SK-N-SH (cell line): ENCODE measurements at places on chromosomes 7 and 10.

DNA sequence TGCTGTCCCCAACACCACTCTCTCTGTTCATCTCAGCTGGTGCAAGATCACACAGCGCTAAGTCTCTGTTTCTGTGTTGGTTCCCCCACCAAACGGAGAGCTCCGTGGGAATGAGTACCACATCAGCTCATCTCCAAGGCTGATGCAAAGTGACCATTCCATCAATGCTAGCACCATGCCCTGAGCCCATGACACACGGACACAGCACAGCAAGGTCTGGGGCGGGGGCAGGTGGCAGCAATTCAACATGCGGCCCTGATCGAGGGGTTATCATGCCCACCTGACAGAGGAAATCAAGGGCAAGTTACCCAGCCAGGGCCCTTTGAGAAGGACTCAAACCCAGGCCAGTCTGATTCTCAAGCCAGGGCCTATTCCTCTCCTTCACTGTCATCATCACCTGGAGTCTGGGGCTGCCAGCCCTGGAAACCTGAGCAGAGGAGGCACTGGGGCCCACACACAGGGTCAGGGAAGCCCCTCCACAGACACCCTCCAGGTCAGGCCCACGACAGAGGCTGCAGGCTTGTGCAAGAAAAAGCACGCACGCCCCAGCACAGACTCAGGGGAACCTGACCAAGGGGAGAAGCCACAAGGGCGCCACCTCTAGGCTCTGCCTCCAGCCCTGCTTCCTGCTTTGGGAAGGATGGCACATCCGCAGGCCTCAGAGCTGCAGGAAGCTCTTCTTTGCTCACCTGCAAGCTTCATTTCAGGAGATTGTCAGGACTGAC is 74.8 kb downstream of the GRID1 start:
- peak; percentile 39 for DNase-seq

- no peak for DNase-seq
These were observed 161.7 kb downstream of the HIBADH start for GRCh38 chr7:27501001-27501400.

DNA sequence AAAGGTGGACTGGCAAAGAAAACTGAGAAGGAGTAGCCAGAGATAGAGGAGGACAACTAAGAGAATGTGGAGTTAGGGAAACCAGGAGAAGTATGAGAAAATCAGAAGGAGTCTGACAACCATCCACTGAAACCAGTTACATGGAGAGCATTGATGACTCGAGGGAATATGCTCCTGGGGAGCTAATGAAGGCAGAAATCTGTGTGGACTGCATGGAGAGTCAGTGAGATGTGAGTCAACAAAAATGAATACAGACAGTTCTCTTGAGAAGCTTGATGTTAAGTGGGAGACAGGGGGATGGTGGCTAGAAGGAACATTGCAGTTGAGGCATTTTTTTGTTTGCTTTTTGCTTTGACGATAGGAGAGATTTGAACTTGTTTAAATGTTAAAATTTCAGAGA is 34.3 kb upstream of the ZNF32 start:
- no peak for DNase-seq

- no peak for DNase-seq
These were observed 103.3 kb upstream of the GATA3 start for GRCh38 chr10:7950981-7951847.

DNA sequence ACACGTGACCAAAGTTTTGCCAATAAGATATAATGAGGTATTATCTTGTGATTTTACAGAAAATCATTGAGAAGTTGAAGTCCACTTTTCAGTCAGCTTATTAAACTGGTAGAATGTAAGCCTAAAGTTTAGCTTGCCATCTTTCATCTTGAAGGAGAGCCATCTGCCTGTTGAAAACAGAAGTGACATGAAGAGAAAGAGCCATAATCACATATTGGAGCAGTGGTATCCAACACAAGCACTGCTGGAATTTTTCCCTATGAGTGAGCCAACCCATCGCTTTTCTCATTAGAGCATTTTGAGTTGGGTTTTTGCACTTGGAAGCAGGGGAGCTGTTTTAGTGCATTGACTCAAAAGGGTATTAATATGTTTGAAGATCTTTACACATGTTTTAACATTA is 117.6 kb upstream of the FERD3L start:
- DNase-seq: no peak

GRCh38 chr10:117540640-117541404 is 1.7 kb upstream of the EMX2 start:
- no peak for DNase-seq

DNA sequence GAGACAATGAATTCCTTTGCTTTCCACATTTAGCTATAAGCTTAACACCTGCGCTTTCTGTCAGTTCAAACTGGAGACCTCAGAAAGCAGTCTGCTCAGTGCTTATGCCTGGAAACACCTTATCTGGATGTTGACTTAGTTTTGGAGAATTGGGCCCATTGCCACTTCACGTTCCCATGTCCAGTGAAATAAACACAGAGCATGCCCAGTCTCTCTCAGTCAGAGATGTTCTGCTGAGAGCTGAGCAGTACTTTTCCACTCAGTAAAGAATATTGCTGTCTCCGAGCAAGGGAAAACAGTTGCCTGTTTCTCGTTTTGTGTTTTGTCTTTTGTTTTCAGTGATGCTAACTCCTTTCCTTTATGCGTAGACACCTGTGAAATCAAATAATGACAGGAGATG is 83.2 kb upstream of the PRR15 start:
- no peak for DNase-seq

DNA sequence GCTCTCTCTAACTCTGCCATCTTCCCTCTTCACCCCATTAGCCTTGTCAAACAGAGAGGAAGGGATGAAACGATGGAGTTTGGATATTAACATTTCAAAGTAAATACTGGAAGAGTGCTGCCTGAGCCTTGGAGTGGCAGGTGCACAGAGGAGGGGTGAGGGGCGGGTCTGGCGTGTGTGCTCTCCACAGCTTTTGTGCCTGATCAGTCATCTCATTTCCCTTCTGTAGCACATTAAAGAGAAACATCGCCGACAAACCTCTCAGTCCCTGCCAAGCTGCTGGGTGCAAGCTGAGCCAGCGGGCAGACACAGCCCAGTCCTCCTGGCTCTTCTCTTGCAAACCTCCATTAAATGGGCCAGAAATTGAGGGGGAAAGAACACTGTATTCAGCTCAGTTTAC is 76.2 kb downstream of the SLIT1 start:
- no peak for DNase-seq

- no peak for DNase-seq
These were observed 29.0 kb downstream of the JAKMIP3 start for GRCh38 chr10:132094581-132095234.

GRCh38 chr10:88848499-88848898 is 3.1 kb downstream of the ANKRD22 start:
- DNase-seq: no peak

DNA sequence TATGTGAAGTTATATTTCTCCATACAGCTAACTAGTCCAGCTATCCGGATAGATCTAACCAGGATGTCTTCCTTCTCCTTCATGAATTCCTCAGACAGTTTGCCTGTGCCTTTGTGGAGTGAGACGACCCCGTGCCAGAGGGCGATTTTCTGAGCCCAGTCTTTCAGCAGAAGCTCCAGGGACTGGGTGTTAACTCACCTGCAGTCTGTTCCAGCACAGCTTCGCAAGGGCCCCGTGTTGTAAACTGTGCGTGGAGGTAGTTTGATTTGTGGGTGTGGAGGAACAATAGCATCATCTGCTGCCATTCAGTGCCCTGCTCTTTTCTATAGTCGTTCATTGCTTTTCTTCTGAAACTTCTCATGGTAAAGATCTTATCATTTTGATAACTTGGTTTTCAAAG is 103.8 kb downstream of the INPP5A start:
- no peak for DNase-seq

DNA sequence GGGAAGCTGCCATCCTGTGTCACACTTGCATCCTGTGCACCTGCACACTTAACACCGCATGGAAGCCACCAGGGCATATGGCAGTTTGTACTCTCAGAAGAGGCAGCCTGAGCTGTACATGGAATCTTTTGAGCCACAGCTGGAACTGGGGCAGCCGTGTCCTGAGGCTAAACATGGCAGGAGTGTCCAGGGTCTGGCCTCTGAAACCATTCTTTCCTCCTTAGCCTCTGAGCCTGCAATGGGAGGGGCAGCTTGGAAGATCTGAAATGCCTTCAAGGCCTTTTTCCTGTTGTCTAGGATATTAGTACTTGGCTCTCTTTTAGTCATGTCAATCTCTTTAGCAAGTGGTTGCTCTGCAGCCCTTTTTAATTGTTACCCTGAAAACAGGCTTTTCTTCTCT is 16.4 kb downstream of the PLCE1 start:
- no peak for DNase-seq

GRCh38 chr7:94943134-94943533 is 35.7 kb downstream of the PPP1R9A start:
- DNase-seq: no peak

DNA sequence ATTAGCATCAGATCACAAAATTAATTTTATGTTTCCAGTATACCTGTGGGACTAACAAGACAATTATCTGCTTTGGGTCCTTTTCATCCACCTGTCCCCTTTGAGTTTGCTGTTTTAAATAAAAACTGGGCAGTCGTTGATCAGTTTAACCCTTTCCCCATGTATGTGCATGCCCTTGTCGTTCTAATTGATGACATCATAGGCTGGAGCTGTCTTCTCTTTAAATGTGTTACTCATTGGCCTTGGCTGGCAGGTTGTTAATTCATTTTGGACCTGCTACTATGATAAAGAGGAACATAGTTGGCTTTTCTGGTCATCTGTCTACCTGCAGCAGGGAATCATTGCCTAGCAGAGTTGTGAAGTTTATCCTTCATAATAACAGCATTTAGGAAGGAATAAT is 53.8 kb downstream of the TASOR2 start:
- no peak for DNase-seq

DNA sequence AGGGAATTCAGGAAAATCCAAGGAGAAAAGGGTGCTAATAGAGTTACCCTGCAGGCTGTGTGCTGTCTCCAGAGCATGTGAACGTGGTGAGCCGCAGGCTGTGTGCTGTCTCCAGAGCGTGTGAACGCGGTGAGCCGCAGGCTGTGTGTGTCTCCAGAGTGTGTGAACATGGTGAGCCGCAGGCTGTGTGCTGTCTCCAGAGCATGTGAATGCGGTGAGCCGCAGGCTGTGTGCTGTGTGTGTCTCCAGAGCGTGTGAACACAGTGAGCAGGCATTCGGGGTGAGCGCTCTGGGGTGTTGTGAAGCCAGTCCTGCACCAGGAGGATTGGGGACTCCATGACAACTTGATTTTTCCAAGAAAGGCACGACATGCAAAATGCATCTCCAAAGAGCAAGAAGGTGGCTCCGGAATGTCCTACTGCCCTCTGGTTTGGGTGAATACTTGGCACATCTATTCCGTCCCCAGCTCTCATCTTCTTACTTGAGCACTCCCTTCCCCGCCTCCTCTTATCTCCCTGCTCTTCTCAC is 407.9 kb upstream of the SHH start:
- no peak for DNase-seq

DNA sequence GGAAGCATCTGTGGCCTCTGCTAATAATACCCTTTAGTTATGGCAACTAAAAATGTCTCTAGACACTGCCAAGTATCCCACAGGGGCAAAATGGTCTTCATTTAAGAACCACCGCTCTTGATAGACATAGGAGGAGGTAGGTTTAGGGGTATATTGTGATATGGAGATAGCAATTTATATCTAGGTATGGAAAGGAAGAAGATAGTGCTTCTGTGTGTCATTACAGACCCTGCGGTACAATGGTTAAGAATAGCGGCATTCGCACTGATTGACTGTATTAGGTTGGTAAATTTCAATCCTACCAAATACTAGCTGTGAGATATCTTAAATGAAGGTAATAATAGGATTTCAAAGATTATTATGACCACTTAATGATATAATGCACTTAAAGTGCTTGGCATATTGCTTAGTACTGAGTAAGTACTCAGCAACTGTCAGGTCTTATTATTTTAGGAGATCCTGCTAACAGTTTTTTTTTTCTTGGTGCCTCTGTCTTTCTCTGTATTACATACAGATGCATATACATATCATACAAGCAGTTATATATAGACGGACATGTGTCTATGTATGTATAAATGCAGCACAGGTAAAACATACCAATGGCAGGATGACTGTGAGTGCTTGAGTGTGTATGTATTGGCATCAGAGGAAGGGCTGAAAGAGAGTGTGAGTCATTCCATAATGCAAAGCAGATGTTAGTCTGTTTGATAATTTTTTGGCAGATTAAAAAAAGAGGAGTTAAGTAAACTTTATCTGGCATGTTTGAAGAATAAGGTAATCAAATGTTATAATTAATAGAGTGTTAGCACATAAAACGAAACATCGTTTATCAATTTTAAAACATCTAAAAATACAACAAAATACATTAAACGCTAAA is 50.0 kb upstream of the ITGB8 start:
- peak; percentile 27 for DNase-seq

DNA sequence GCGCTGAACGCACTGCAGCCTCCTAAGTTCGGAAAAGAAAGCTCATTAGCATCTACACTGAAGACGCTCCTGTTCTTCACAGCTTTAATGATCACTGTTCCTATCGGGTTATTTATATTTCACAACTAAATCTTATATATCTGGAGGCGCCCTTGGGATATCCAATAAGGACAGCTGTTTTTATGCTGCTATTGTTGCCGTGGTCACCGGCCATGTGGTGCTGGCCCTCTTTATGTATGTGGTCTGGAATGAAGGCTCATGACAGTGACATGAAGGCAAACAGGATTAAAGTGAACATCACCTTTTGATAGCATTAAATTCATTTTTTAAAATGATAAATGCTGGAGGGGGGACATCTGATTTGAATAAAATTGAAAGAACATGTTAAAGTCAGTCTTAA is 8.8 kb downstream of the BLVRA start:
- peak; percentile 76 for DNase-seq

DNA sequence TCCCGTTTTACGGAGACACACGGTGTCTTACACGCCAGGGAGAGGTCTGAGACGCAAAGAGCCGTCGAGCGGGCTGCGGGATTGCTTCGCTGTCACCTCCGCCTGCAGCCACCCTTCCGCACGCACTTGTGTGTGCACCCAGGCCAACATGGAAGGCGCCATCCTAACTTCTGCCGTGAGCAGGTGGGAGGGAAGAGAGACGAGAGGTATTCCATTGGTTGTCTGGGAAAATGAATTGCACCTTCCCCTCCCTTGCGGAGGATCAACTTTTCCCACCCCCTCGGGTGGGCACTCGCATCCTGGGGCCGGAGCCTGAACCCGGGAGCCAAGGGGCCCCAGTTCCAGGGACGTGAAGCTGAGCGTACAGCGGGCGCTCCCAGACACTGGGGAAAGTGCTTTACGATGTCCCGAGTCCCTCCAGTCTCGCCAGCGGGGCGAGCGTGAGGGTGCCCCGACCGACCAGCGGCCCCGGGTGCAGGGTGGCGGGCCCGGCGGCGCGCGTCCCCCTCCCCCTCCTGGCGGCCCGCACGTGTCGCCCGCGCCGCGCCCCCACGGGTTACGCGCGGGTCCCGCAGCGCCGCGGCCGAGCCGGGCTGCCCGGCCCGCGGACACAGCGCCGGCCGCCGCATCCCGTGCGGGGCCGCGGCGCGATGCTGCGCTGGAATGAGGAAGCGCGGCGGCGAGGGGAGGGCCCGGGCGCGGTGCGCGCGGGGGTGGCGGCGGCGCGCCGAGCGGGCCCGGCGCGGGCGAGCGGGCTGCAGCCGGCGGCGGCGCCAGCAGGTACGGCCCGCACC is 984 bp upstream of the IKZF1 start:
- DNase-seq: peak; percentile 65
